ENCODE measurements at places on chromosomes 7 and 10.

GRCh38 chr7:44374007-44374763 is 48.8 kb upstream of the CAMK2B start:
- no peak for DNase-seq

DNA sequence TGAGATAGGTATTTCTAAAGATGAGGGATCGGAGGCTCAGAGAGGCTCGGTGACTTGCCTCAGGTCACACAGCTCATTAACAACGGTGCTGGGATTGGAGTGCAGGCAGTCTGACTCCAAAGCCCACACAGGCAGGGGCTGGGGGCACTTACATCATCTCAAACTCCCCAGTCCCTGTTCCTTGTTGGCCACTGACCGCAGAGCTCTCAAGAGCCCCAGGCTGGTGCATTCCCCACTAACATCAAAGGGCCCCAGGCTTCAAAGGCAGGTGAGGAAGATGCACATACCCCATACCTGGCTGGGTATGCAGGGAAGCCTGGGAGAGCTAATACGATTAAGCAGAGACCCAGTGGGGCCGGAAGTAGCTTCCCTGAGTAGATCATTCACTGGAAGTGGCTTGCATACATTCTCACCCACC is 13.7 kb upstream of the NODAL start:
- no peak for DNase-seq

DNA sequence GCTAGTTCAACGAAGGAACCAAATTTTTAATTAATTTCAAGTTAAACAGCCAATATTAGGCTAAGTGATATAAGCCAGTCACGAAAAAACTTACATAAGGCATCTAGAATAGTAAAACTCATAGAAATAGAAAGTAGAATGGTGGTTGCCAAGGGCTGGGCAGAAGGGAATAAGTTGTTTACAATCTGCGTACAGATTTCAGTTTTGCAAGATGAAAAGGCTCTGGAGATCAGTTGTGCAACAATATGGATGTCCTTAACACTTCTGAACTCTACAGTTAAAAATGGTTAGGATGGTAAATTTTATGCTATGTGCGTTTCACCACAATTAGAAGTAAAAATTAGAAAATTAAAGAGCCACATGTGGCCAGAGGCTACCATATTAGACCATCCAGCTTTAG is 13.3 kb downstream of the SCRN1 start:
- no peak for DNase-seq

DNA sequence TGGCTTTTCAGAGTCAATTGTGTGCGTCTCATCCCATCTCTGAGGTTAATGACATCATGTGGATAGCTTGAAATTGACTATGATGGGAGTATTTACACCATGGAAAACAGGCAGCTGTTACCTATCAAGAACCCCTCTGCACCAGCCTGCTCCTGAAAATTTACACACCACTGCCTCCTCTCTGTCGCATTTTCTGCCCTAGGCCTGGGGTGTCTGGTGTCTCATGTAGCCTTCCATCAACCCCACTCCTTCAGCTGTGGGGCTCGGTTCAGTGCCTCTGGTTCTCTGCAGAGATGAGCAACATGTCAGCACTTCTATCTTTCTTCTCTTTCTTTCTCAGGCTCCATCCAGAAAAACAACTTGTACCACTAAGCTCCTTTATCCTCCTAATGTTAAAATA is 600.5 kb downstream of the TYW1 start:
- no peak for DNase-seq

DNA sequence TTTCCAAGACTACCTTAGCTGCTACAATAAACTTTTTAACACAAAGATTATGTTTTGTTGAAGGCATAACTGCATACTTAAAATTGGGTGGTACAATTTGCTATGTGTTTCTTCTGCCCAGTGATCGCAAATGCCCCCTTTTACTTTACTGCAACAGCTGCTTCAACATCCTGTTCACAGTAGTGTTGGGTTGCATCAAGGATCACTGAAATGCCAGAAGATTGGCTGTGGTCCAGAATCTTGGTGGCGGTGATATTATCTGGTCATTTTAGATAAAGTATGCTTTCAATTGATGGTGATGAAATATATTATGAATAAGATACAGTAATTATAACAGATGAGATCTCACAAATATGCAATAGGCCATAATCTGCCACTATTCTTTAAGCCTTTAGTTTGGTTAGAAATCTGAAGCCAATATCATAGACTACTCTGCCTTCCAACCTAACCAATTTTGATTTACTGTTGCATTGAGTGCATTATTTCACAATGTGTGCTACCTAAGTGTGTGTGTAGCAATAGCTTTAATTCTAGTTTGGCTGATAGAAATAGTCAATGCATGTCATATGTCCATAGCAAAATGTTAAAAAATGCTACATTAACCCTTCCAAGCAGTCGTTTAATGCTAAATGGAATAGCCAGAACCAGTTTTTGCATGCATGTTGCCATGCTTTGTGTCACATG is 29.8 kb upstream of the ING3 start:
- DNase-seq = no peak

DNA sequence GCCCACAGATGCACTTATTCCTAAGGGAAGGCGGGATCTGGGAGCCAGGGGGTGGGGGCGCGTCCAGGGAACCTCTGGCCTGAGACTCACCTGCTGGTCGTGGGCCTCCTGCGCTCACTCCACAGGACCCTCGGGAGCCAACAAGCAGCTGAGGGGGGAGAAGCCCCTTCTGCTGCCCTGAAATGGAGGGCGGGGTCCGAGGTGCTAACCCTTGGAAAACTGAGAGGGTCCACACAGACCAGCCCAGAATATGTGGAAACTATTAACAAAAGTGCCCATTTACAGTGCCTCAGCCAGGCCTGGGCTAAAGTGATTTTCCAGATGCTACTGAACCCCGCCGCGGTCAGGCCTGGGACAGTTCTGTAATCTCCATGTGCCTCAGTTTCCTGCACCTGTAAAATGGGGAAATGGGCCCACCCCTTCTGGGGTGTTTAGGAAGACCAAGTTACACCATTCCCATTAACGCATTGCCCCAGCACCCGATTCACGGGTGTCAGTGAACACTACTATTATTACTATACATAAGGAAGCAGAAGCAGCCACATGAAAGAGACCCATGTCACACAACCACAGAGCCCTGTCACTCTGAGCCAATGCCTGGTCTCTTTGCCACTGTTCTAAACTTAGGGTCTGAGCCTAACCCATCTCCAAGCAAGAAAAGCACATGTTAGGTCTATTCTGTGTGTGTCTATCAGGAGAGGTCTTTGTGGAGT is 630 bp upstream of the VSTM4 start:
- DNase-seq = no peak

DNA sequence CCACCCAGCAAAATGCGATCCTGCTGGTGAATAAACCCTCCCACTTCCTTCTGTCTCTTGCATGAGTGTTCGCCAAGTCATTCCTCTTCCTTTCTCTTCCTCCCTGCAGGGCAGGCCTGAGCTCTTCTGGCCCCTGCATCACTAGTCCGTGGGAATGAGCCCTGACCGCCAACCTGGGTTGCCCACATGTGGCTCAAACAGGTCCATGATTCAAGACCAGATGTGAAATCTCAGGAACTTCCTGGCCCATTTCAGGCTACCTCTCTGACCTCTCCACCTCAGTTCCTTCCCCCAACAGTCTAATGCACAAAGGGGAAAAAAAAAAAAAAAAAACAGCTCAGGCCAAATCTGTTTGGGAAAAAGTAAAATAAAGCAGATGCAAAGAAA is 5.4 kb upstream of the YWHAG start:
- no peak for DNase-seq

- DNase-seq = no peak
Observed at GRCh38 chr10:62399211-62399610, 25.0 kb downstream of the ZNF365 start.

DNA sequence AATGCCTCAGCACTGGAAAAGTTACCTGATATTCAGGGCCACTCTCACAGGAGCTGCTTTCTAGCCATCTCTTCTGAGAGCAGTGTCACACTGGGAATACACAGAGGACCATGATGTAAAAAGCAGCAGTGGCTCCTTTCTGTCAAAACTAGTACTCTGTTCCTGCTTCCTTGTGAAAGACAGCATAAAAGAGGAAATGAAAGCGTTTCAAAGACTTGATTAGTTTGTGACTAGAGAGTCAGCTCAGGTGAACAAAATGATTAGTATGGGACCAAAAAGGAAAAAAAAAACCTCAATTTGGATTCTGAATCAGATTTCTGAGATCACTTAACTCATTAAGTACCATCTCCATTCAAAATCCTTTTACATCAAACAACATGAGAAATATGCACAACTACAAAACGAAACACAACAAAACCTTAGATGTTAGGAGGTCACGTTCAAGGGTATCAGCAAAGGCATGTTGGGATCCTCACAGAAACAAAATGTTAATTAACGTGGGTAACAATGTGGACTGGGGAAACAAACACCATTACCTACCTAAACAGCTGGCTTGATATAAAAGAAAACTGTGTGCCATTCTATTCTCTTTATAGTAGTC is 103.7 kb downstream of the MACC1 start:
- no peak for DNase-seq

DNA sequence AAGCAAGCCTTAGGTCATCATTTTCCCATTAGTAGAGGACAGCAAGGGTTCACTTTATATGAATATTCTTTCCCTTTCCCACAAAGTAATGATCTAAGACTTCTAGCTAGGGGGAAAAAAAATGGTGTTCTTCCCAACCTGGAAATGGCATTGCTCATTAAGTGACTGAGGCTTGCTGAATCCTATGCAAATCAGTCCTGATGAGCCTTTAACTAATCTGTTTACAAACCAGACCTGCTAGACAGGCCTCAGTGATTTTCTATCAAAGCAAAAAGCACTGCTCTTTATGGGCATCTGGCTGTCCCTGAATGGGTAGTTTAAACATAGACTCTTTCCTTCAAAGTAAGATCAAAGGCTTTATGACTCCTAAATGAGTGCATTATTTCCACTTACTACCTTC is 146.3 kb downstream of the HIBADH start:
- DNase-seq = no peak

- DNase-seq = no peak
Observed at GRCh38 chr7:100943693-100944092, 5.6 kb upstream of the MUC3A start.

- no peak for DNase-seq
Observed at GRCh38 chr10:80590585-80591125, 53.0 kb downstream of the SH2D4B start.

- DNase-seq = no peak
Observed at GRCh38 chr7:32018845-32019578, 51.2 kb downstream of the PDE1C start.

GRCh38 chr10:78336402-78336791 is 302.7 kb downstream of the RPS24 start:
- no peak for DNase-seq

GRCh38 chr10:104630731-104631130 is 10.4 kb upstream of the SORCS3 start:
- no peak for DNase-seq

DNA sequence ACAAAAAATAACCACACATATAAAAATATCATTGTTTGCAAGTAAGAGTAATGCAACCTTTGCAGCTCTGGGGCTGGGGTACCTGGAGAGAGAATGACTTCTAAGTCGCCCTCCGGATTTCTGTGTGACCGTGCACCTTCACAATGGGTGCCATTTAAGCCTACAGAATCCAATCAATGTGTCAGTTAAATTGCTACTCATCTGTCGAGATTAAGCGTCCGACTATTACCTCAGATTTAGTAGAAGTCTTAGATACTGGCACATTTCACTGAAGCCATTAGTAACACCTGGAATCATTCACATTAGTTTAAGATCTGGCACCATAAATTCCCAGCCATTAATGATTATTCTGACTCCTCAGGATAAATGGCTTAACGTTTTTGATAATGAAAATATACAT is 507.3 kb upstream of the MGMT start:
- DNase-seq = no peak

DNA sequence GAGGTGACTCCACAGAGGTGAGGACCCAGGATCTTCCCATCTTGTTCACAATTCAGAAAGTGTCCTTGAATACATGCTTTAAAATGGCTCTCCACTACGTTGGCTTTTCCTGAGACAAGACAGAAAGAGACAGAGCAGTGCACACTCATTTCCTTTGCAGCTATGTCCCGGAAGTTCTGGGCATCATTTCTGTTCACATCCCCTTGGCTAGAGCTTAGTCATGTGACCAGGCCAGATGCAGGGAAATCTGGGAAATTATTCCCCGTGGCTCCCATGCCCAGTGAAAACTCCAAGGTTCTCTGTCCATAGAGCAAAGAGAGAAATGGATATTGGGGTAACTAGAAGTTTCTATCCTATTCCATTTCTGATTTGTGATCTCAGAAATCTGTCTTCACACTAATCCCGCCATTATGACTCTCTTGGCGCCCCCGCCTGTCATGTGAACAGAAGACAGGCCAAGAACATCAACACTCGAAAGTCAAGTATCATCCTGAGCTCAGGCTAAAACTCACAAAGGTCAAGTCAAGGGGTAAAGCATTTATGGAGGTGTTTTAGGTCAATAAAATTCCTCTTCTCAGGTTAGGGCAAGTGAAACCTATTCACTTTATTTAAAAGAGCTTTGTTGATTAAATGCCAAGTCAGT is 251.4 kb upstream of the HABP2 start:
- DNase-seq = no peak

GRCh38 chr10:81135851-81136250 is 598.1 kb downstream of the SH2D4B start:
- no peak for DNase-seq

GRCh38 chr7:35623381-35623780 is 71.6 kb downstream of the HERPUD2 start:
- no peak for DNase-seq

- DNase-seq = peak; percentile 30
Observed at GRCh38 chr7:117872561-117873309, 506 bp downstream of the CTTNBP2 start.

GRCh38 chr7:99825452-99825851 is 2.4 kb upstream of the CYP3A43 start:
- DNase-seq = no peak

GRCh38 chr7:64637521-64638445 is 28.1 kb upstream of the ZNF107 start:
- no peak for DNase-seq

DNA sequence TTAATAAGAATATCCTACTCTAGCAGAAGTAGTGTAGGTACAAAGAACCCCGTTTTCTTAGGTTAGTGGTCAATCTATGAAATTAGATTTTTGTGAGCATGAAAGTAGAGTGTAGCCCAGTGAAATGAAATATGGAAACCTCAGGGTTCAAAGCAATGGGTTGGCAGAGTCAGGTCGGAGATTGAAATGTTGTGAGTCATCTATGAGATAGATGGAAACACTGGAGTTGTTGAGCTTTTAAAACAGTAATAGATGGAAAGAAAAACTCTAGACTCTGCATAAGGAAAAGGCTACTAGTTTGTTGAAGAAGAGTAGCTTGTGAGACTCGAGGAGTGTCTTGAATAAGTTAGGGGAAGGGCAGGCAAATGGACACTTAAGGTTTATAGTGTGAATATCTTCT is 251.9 kb downstream of the EXOC4 start:
- no peak for DNase-seq

- DNase-seq = no peak
Observed at GRCh38 chr7:121006711-121007315, 18.3 kb downstream of the CPED1 start.

GRCh38 chr7:142357953-142358520 is 100.2 kb upstream of the PRSS58 start:
- peak; percentile 37 for DNase-seq

DNA sequence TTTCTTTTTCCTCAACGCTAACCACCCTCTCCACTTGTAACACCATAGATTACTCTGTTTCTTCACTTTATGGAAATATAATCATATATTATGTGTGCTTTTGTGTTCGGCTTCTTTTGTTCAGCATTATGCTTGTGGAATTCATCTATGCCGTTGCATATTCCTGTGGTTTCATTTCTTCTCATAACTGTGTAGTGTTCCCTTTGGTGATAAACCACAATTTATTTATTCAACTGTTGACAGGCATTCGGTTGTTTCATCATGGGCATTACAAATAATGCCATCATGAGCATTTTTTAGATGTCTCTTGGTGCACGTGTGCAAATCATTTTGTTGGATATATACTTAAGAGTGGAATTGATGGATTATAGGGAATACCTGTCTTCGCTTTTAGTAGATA is 12.1 kb downstream of the AVL9 start:
- no peak for DNase-seq

All from renal cortex interstitium (tissue), 15 donors.